Muscle of arm (tissue), 14 donors: ENCODE measurements at places on chromosomes 11 and 22.

DNA sequence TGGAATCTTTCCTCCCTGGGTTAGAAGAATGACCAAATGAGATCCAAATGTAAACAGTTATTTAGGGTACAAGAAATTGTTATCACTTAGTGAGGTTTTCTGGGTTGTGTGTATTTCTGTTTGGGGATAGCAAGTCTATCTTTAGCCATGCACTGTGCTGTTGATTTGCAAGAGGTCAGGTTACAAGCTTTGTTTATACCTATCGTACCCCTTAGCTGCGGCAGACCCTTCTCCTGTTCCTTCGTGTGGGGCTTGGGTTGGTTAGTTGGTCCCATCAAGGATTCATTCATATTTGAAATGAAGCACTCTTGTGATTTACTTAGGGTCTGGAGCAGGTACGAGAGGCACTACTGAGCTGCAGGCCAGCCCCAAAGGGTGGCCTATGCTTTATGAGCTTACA lies 72.6 kb downstream of the USP35 start:
- DNase-seq, result no peak

DNA sequence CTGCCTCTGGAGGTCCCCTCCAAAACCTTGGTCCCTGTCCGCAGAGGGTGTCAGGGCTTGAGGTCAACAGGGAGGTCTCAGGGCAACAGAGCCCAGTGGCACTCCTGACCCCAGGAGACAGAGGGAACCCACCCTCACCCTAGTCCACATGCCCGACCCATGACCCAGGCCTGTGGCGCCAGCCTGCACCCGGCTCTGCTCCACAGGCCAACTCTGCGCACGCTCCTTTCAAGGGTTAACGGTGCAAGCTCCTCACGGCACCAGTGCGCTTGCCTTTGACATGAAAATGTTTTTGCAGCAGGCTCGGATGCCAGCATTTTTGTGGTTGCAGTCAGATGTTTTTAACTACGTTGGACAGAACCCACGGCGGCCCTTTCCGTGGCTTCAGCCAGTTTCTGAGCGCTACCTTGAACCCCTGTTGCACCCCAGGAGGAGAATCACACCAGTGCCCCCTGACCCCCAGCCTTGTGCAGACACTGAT lies 68.6 kb downstream of the CDKN1C start:
- DNase-seq, result peak; percentile 53

DNA sequence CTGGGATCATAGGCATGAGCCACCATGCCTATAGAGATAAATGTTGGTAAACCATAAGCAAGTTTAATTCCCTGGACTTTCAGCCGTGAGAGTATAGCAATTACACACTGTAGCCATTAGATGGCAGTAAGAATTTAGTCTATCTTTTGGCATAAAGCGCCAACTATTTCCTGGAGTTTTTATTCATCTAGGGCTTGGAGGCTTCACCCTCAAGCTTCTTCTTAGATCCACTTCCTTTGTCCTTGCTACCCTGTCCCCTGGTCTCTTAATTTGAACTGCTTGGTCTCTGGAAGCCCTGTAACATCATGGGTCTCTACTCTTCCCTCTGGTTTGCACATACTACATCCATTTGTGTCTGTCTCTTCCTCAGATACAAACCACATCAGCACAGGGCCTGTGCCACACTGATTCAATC lies 38.2 kb downstream of the OR10A6 start:
- DNase-seq, result peak; percentile 35

DNA sequence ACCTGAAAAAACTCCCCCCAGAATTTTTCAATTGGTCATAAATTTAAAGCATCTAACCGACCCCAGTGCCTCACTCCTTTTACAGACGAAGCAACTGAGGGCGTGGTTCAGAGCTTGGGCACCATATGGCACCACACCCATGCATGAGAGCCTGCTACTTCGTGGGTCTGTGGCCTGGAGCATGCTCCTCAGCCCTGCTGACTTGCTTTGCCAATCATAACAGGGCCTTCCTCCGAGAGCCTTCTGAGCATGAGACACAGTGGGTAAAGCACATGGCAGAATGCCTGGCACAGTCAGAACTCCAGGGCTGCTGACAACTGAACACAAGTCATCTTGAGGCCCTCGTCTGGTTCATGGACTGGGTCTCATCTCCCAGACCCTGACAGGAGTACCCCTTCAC lies 33.3 kb downstream of the HIRA start:
- no peak for DNase-seq

DNA sequence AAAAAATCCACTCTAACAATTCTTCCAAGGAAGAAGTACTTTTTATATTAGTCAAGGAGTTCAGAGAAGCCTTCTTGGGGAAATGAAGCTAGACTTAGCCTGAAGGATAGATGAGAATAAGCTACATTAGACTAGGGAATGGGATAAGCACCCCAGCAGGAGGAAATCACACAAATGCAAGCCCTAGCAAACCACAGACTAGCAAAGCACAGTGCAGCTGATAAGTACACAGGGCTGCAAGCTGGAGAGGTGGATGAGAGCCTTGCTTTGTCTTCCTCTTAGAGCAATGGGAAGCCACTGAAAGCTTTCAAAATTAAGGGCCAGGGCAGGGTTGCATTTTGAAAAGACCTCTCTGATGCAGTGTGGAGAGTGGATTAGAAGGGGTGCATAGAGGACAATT lies 946.2 kb downstream of the LRRC4C start:
- no peak for DNase-seq

- no peak for DNase-seq
Measured at GRCh38 chr11:108498816-108499408, 728 bp upstream of the POGLUT3 start.

GRCh38 chr11:16012125-16012751 lies 344.1 kb downstream of the SOX6 start:
- no peak for DNase-seq

DNA sequence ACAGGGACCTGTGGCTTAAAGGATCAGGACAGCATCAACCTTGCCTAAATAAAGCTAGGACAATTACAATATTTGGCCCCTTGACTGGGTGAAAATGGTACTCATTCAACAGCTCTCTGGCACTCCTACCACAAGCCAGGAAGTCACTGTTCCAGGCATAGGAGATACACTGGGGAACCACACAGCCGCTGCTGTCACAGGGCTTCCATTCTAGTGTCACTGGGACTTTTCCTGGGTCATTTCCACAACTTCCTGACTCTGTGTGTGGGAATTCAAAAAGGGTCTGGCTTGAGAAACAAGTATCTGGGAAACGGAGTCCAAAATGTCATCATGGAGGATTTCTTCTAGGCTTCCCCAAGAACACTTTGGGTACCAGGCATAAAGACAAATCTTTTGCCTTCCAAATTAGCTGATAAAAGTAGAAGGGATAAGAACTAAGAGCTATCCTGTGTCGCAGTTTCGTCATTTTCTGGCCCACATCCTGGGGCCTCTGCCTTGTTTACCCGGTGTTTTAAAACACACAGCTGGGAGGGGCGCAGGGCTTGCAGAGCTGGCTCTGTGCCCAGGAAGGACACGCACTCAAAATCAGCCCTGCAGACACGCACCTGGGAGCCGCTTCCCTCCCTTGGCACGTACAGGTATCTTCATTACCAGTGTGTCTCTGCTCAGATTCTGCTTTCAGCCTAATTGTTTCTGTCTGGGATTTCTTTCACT lies 38.0 kb downstream of the TMEM45B start:
- peak; percentile 35 for DNase-seq

GRCh38 chr11:132626446-132626845 lies 905.9 kb downstream of the OPCML start:
- no peak for DNase-seq

GRCh38 chr11:125228445-125228844 lies 63.9 kb downstream of the PKNOX2 start:
- DNase-seq, result no peak

GRCh38 chr11:110472858-110473257 lies 43.1 kb downstream of the FDX1 start:
- no peak for DNase-seq

GRCh38 chr11:76670485-76671236 lies at the start of gene LRRC32:
TSS of gene LRRC32 (minus strand) at chr11:76670747. CDS start at chr11:76665954, 4,793 bp downstream.
- DNase-seq, result no peak

- no peak for DNase-seq
Measured at GRCh38 chr22:41831828-41832552, 915 bp upstream of the SREBF2 start.

DNA sequence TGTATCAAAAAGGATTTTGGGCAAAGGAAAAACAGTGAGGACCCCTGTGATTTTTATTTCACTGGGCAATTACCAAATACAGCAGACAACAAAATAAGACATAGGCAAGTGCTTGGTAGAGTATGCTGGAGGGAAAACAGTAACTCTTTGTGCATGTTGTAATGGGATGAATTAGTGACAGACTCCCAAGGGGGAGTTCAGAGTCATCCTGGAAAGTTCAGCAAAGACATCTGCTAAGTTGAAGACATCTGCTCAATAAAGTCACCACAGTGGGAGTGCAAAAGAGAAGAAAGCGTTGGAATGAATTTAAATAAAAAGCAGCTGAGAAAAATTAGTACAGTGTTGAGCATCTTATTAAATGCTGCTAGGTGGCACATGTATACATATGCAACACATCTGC lies 378.8 kb upstream of the ISX start:
- peak; percentile 4 for DNase-seq

- no peak for DNase-seq
Measured at GRCh38 chr11:44387825-44388224, 77.9 kb upstream of the ALX4 start.

GRCh38 chr11:72353861-72354260 lies 80.5 kb downstream of the CLPB start:
- no peak for DNase-seq

GRCh38 chr11:25900814-25901213 lies 431.1 kb upstream of the ANO3 start:
- no peak for DNase-seq
